CD4-positive, alpha-beta T cell treated with Interleukin-6 at 100 ng/mL for 8 hours (primary cell): ENCODE measurements at places on chromosomes 16 and 17.

DNA sequence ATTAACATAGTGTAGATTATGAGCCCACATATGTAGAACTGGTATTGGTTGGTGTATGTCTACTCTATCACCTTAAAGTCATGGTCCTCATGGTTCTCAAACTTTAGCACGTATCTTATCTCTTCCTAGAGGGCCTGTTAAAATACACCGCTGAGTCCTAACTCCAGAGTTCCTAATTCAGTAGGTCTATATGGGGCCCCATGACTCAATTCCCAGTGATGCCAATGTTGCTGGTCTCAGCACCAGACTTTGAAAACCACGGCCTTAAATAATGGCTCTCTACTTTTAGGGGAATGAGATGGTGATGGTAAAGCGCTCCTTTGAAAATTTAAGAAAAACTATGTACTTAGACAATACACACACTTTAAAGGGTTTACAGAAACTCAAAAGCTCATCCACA, 36.6 kb downstream of the SMURF2 start:
- DNase-seq, result no peak

DNA sequence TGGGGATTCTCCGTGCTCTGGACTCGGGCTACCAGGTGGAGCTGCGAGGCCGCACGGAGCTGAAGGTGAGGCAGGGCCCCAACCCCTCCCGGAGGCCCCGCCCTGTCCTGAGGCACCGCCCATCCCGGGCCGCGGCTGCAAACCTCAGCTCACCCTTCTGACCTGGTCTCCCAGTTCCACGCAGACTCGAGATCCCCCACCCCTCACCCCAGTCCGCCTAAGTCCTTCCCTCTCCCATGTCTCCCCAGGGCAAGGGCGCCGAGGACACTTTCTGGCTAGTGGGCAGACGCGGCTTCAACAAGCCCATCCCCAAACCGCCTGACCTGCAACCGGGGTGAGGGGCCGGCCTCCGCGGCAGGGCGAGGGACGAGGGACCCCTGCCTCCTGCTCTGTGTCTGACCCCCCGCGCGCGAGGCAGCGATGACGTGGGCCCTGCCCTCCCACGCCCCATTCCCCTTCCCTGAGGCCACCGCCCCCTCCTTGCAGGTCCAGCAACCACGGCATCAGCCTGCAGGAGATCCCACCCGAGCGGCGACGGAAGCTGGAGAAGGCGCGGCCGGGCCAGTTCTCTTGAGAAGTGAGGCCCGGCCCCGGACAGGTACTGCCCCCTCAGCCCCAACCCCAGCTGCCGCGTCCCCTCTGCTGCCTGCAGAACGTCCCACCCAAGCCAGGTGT, 13.7 kb downstream of the GUCY2D start:
- no peak for DNase-seq

GRCh38 chr17:49889500-49889899, 41.6 kb upstream of the TAC4 start:
- DNase-seq, result no peak

DNA sequence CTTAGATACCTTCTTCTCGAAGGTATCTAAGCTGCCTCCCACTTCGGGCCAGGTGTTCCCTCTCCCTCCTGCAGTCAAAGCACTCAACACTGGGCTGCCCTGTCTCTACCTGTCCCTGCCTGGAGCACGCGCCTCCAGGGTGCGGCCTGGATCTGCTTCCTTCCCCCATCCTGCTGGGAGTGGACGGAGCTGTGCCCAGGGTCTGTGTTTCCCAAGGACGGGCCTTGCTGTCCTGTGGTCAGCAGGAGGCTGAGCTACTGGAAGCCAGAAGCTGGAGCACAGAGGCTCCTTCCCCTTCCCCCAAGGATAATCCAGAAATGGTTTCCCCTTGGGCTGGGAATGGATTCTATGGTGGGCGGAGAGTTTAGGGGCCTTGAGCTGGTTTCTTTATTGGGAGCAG, 16.7 kb downstream of the LLGL2 start:
- DNase-seq, result no peak

GRCh38 chr16:75087375-75087979, 29.1 kb downstream of the LDHD start:
- no peak for DNase-seq

GRCh38 chr17:68006797-68007196, 10.5 kb upstream of the C17orf58 start:
- no peak for DNase-seq

- no peak for DNase-seq
Observed at GRCh38 chr16:59216291-59216690, 482.2 kb upstream of the GOT2 start.

- DNase-seq, result no peak
Observed at GRCh38 chr16:19688396-19689024, 29.5 kb downstream of the KNOP1 start.

- no peak for DNase-seq
Observed at GRCh38 chr16:53864819-53865493, 161.0 kb downstream of the FTO start.

DNA sequence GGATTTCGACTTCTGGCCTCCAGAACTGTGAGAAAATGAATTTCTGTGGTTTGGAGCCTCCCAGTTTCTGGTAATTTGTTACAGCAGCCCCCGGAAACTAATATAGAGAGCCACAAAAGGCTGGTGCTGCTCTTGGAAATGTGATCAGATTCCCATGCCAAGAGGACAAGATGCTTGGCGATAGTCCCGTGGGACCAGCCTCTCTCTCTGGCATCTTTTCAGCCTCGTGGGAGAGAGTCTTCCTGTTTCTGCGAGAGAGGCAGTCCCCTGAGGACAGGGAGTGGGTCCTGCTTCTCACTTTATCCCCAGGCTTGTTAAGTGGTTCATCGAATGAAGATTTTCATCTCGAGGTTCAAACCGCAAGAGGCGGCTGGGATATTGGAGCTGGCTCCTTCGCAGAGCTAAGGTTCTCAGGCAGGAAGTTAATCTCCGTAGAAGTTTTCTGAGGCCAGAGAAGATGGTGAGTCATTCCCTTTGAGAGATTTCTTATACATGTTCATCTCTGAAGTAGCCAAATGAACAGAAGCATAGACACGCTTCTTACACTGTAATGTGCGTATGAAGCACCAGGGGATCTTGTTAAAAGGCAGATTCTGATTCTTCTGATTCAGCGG, 211.6 kb upstream of the SDK2 start:
- DNase-seq, result no peak

DNA sequence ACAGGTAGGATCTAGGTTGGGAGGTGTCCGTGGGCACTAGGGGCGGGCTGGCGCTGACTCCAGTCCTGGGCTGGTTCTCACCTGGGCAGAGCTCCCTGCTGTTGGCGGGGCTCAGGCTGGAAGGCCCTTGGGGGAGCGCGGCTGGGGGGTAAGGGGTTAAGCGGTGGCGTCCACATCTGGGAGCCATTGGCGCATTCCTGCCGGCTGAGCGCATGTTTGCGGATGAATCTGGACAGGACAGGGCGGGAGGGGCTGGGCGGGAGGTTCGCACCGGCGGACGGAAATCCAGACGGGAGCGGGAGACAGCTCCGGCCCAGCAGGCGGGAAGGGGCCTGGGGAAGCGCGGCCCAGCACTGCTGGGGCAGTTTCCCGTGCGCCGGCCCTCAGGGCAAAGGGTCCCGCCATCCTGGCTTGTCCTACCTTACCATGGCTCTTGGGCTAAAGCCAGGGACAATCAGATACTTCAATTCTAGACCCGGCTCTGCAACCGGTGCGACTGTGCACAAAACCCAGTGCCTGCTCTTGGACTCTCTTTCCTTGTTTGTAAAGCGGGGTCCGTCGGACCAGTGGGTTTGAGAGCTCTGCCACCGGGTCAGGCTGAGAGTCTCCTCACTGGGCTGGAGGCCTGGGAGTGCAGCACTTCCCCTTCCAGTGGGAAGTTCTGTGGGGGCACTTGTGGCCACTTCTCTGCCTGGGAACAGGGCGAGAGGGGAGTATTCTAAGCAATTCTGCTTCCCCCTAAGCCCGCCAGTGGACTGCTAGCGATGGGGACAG, 7.8 kb downstream of the RARA start:
- DNase-seq, result no peak

GRCh38 chr16:23499801-23500200, 10.5 kb downstream of the GGA2 start:
- no peak for DNase-seq
